ENCODE measurements at places on chromosomes 1 and 21. TPM values are rescaled to one million over a fixed set of nuclear protein-coding genes. Genes with fewer than 3 reads are reported as not detected.
A peak's percentile ranks its signal among the peaks of the same experiment; 100 is the strongest.

The TAF12 gene
- 18.2 TPM for total RNA-seq

The MYOCOS gene
- not detected for total RNA-seq

The B3GALT2 gene
- 0.79 TPM for total RNA-seq

The FAM177B gene
- total RNA-seq, result not detected

DNA sequence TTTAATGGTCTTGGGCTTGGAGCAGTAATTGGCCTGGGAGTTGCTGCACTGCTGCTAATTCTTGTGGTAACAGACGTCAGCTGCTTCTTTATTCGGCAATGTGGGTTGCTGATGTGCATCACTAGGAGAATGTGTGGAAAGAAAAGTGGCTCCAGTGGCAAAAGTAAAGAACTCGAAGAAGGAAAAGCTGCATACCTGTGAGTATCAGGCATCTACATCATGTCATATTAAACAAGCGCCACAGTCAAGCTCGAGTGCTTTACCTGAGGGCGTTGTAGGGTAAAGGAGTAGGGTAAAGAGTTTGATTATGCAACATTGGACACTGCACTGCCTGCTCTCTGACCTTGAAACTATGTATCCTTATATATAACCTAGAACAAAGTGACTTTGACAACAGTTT lies 510.6 kb downstream of the NCAM2 start:
- no peaks in the 10 kb centered on the region for H3K36me3 ChIP-seq
- H3K27ac ChIP-seq, result no peak overlapping the region
- H3K27me3 ChIP-seq, result peaks cover 3% of the 10 kb centered on the region
- H3K4me1 ChIP-seq, result no peaks in the 10 kb centered on the region
- DNase-seq, result no peak
- H3K4me3 ChIP-seq, result no peak overlapping the region

GRCh38 chr1:229224308-229224707 lies 46.6 kb upstream of the RAB4A start:
- no peak overlapping the region for H3K4me3 ChIP-seq
- H3K27me3 ChIP-seq, result no peaks in the 10 kb centered on the region
- no peaks in the 10 kb centered on the region for H3K36me3 ChIP-seq
- H3K27ac ChIP-seq, result no peak overlapping the region
- H3K4me1 ChIP-seq, result peaks cover 19% of the 10 kb centered on the region
- DNase-seq, result no peak

DNA sequence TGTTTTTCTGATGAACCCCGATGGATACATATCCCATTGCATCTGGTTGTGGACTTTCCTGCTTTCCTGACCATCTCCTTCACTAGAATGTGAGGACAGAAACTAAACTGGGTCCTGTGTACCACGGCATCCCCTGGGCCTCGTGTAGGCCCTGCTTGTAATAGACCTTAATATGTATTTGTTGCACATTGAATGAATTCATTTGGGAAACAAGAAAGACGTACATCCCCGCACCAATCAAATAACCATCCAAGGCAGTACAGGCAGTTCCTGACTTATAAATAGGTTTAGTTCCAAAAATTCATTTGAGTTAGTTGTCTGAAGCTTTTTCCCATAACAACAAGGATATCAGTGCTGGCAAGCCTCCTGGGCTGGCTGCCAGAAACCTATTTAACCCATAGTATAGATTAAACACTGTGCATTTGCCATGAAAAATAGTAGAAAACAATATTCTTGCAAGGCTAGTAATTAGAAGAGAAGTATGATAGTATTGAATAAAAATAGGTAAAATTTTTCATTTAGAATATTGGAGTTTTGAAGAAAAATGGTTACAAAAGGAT lies 81.8 kb upstream of the CD34 start:
- DNase-seq, result no peak
- no peak overlapping the region for H3K4me3 ChIP-seq
- H3K36me3 ChIP-seq, result no peaks in the 10 kb centered on the region
- no peaks in the 10 kb centered on the region for H3K4me1 ChIP-seq
- no peak overlapping the region for H3K27ac ChIP-seq
- H3K27me3 ChIP-seq, result peaks cover 30% of the 10 kb centered on the region

DNA sequence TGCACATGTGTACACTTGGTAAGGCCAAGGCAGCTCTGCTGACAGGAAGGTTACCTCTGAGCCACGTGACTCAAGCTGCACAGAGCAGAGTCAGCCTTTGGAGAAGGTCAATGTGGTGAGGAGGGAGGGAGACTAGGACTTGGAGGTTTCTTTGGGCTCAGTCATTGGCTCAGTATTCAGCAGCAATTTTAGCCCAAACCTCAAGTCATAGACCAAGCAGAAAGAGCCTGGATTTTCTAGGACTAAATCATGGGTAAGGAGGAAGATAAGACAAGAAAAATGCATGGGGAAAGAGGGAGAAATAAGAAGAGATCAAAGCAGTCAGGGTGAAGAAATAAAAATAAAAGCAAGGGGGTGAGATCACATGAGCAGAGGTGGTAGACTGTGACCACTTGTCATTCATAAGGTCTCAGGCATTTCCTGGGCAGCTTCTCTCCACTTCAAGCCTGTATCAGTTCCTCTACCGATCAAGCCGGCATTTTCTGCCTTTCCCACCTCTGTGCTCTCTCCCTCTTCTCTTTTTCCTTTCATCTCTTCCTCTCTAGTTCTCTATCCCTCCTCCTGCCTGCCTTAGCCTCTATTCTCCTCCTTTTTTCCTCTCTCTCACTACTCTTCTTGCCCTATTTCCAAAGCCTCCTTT lies 51.7 kb upstream of the DUSP10 start:
- peaks cover 5% of the 10 kb centered on the region for H3K27me3 ChIP-seq
- H3K27ac ChIP-seq, result no peak overlapping the region
- DNase-seq, result no peak

DNA sequence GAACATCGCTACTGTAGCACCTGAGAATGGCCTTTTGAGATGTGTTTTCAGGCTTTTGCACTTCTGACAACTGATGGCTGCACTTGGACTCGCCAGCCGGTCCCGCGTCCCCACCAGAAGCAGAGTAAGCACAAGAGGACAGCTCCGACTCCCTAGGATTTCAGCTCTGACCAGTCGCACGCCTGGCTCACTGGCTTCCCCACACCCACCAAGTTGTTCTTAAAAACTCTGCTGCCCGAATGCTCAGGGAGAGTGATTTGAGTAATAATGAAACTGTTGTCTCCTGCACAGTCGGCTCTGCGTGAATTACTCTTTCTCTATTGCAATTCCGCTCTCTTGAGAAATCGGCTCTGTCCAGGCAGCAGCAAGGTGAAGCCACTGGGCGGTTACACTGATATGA lies 40.2 kb upstream of the NLRP3 start:
- no peak overlapping the region for H3K27ac ChIP-seq
- no peak for DNase-seq
- H3K4me3 ChIP-seq, result no peak overlapping the region
- no peaks in the 10 kb centered on the region for H3K4me1 ChIP-seq

DNA sequence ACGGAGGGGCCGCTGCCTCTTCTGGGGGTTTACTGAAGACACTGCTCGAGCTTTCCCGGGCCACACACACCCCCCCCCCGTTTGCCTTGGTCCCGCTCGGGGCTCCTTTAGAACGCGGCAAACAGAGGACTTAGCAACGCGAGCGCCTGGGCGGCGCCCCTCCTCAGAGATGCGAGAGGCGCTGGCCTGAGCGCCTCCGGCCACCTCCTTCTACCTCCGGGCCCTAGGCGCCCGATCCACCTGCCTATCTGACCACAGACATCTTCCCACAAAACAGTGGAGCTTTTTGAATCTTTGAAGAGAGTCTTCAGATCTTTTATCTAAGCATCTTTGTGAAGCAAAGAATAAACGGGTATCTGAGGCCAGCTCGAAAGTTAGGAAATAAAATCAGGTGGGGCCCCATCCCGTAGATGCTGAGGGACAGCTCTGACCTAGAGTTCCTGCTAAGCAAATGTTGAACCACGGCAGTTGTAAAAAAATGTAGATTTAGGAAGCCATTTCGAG lies 436 bp upstream of the TTLL7 start:
- H3K4me1 ChIP-seq, result peaks cover 34% of the 10 kb centered on the region
- peaks cover 3% of the 10 kb centered on the region for H3K36me3 ChIP-seq
- DNase-seq, result no peak
- peak overlapping the region; percentile 92 for H3K4me3 ChIP-seq
- peaks cover 29% of the 10 kb centered on the region for H3K27me3 ChIP-seq

DNA sequence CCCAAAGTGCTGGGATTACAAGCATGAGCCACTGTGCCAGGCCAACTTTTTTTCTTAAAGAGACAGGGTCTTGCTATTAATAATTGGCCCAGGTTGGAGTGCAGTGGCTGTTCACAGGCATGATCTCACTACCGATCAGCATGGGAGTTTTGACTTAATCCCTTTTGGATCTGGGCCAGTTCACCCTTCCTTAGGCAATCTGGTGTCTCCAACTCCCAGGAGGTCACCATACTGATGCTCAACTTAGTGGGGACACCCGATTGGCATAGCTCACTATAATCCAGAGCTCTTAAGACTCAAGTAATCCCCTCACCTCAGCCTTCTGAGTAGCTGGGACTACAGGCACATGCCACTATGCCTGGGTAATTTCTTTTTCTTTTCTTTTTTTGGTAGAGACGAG lies 64.2 kb upstream of the SCYL3 start:
- H3K4me1 ChIP-seq, result no peaks in the 10 kb centered on the region
- no peak overlapping the region for H3K27ac ChIP-seq
- peaks cover 2% of the 10 kb centered on the region for H3K36me3 ChIP-seq
- no peak overlapping the region for H3K4me3 ChIP-seq
- H3K27me3 ChIP-seq, result no peaks in the 10 kb centered on the region

DNA sequence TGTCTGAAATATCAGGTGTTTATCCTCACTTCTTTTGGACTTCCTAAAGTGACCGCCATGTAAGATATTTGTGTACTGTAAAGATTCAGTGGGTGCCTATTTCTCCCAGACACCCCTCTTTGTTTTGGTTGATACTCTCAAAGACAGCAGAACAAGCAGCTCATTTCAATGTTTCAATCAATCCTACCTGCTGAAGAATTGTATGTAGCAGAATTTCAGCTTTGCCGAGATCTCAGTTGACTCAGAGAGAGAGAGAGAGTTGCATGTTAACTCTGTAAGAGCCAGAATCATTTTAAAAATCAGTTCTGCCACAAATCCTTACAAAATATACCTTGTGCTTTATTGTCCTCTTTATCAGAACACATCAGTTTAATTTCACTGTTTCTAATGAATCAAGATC lies 987.3 kb downstream of the ADGRL2 start:
- peaks cover 8% of the 10 kb centered on the region for H3K4me1 ChIP-seq
- DNase-seq, result no peak
- H3K27me3 ChIP-seq, result no peaks in the 10 kb centered on the region
- H3K4me3 ChIP-seq, result no peak overlapping the region
- H3K36me3 ChIP-seq, result no peaks in the 10 kb centered on the region

DNA sequence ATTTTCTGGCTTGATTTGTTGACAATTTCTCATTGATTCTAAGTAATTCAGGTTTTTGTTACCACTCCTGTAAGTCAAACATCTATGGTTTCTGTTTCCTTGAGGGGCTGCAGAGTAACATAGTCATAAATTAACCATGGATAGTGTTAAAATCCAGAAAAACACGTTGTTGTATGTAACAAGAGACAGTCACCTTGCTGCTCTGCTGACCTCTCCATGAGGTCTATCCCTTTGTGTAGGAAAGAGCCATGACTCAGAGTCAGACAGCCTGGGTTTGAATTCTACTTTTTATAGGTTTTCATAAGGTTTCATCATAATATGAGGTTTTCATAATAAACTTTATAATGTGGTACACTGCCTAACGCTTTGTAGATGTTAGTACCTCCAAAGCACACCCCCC lies 27.6 kb upstream of the NBL1 start:
- H3K4me1 ChIP-seq, result peaks cover 63% of the 10 kb centered on the region
- no peak overlapping the region for H3K4me3 ChIP-seq
- no peak for DNase-seq
- H3K27ac ChIP-seq, result peak overlapping the region; percentile 59
- H3K27me3 ChIP-seq, result no peaks in the 10 kb centered on the region

GRCh38 chr1:200240656-200241055 lies 169.2 kb downstream of the ZNF281 start:
- DNase-seq, result no peak
- no peaks in the 10 kb centered on the region for H3K36me3 ChIP-seq
- no peak overlapping the region for H3K27ac ChIP-seq
- no peak overlapping the region for H3K4me3 ChIP-seq
- H3K4me1 ChIP-seq, result peaks cover 8% of the 10 kb centered on the region
- peaks cover 5% of the 10 kb centered on the region for H3K27me3 ChIP-seq

DNA sequence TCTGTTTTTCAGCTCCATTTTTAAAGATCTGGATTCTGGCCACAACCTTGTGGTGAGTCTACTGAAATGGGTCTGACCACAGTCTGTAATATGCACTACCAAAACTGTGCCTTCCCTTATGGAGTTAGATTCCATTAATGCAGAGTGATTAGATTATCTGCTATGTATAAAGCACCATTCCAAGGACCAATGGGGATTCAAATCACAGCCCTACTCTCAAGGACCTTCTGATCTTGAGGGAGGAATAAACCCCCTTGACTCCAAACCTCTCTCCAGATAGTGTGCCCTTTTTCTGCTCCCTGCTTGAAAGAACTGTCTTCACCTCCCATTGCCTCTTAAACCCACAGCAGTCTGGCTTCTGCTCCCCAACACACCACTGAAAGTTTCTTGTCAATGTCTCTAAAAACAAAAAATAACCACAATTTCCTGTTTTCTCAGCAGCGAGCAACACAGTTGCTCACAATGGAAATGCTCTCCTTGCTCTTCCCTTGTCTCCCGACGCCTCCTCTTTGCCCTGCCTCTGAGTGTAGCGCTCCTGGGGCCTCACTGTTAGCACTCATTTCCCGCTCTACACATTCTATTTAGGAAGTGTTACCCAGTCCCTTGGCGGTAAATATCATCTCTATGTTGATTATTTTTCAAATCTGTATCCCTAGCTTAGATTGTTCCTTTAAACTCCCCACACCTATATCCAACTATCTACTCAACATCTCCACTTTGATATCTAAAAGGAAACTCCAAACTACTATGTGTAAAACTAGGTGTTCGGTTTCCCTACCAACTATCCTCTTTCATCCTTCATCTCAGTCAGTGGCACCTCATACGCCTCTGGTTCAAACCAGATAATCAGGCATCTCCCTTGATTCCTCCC lies 13.6 kb downstream of the PCNX2 start:
- H3K27me3 ChIP-seq, result no peaks in the 10 kb centered on the region
- H3K4me3 ChIP-seq, result no peak overlapping the region
- no peaks in the 10 kb centered on the region for H3K4me1 ChIP-seq
- no peak overlapping the region for H3K27ac ChIP-seq
- H3K36me3 ChIP-seq, result no peaks in the 10 kb centered on the region

DNA sequence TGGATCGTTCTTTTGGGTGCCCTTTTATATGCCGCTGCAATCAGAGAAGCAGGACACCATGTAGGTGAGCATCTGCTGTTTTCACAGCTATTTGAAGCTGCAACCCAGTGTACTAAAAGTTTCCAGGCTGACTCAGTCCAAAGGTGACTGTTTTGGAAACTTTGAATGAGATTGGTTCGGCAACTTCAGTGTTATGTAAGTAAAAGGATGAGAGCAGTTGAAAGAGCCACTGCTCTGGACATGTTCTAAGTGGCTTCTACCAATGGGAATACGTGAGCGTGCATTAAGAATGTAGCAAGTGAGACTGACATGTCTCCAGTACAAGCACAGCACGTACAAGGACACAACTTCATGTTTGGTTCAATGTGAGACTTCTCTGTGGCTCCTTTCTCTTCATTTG lies 55.6 kb downstream of the DDR2 start:
- no peak overlapping the region for H3K27ac ChIP-seq
- DNase-seq, result no peak
- H3K4me1 ChIP-seq, result peaks cover 4% of the 10 kb centered on the region
- no peaks in the 10 kb centered on the region for H3K36me3 ChIP-seq

GRCh38 chr1:205008896-205009295 lies 34.1 kb upstream of the CNTN2 start:
- peaks cover 8% of the 10 kb centered on the region for H3K4me1 ChIP-seq
- no peak overlapping the region for H3K4me3 ChIP-seq
- H3K36me3 ChIP-seq, result no peaks in the 10 kb centered on the region
- H3K27ac ChIP-seq, result no peak overlapping the region
- no peak for DNase-seq

- H3K27me3 ChIP-seq, result no peaks in the 10 kb centered on the region
- DNase-seq, result no peak
- H3K4me3 ChIP-seq, result no peak overlapping the region
Observed at GRCh38 chr1:2087766-2088165, 37.6 kb downstream of the PRKCZ start.
